Upper lobe of left lung (tissue), 6 donors: ENCODE measurements at places on chromosomes 6 and 20. TPM values are rescaled to one million over a fixed set of nuclear protein-coding genes. Genes with fewer than 3 reads are reported as not detected.

DNA sequence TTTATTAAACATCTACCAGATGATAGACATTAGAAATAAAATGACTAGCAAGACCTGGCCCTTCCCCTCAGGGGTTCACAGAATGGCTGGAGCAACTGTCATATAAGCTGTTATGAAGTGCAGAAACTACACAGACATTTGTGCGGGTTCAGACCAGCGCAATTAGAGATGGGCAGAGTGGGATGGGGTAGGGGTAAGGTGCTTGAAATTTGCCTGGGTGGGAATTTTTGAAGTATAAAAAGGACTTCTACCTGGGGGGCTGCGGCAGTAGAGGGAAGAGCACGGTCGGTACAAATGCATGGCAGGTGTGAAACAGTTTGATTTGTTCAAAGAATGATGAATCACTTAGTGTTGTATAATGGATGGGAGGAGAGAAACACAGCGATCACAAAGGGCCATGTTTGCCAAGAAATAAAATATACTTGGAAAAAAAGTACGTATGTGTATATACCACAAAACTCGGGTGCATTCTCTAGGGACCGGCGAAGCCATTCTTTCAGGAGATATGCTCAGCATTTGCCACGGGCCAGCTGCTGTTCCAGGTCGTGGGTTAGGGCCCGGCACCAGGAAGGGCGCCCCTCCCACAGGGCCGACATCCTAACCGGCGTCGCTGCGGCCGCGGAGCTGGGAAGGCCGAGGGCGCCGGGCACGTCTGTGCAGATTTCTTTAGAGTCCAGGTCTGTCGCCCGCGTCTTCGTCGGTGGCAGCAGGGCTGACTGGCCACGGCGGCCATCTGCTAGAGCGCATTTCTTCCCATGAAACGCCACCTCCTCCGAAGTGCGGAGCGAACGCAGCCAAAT, 809 bp upstream of the NOL7 start:
- DNase-seq, result peak; percentile 47

DNA sequence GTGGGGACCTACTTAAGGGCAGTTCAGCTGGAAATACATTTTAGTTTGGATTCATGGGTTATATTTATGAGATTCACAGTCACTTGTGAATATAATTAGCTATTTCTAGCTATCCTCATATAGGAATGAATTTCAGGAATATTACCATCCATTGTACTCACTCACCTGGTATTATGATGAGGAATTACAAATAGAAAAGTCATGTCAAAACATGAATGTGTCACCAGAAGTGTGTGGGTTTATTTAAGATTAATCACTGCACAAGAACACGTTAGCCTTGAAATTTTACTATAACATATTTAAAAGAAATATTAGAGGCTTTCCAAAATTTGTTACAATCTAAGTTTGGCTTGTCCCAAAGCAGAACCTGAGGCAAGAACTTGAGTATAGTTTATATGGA, 510.5 kb downstream of the PHF3 start:
- no peak for DNase-seq

DNA sequence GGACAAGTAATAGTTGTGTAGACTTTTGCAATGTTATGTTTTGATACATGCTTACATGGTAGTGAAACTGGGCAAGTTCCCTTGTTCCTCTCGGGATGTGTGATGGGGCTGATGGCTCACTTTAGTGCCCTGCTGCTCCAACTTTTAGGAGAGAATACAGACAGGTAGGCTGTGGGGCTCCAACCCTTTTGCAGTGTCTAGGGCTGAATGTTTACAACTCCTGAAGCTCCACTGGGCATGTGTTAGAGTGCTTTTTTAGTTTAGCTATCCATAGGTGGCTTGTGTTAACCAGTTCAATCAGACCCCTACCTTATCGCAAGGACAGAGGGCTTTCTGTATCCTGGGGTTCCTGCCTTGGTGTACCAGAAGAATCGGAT, 33.8 kb downstream of the SERPINB6 start:
- DNase-seq, result no peak

DNA sequence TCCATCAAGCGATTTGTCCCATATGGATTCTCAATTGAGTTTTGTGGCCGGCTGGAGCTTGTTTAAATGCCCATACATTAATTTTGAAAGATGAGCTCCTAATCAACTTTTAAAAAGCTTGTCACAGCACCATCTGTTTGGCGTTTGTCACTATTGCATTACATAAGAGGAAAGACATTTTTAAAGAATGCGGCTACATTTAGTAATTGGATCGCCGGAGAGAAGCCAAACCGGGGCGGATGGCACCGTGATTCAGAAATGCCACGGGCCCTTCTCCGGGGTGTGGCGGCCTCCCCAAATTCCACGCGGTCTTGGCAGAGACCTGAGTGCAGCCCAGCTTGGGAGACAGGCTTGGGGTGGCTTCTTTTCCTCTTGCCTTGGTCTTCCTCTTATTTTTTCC, 67.7 kb upstream of the ZNFX1 start:
- DNase-seq, result no peak

The MAN1A1 gene
- total RNA-seq, result 79.6 TPM

- DNase-seq, result no peak
Observed at GRCh38 chr6:111844376-111844775, 28.9 kb downstream of the FYN start.

GRCh38 chr6:1436334-1437306, 47.2 kb downstream of the FOXF2 start:
- peak; percentile 8 for DNase-seq

- no peak for DNase-seq
Observed at GRCh38 chr20:33651562-33652048, 10.5 kb upstream of the C20orf144 start.

The C20orf144 gene
- total RNA-seq, result not detected

- DNase-seq, result no peak
Observed at GRCh38 chr6:26333476-26334297, 31.3 kb upstream of the BTN3A2 start.

DNA sequence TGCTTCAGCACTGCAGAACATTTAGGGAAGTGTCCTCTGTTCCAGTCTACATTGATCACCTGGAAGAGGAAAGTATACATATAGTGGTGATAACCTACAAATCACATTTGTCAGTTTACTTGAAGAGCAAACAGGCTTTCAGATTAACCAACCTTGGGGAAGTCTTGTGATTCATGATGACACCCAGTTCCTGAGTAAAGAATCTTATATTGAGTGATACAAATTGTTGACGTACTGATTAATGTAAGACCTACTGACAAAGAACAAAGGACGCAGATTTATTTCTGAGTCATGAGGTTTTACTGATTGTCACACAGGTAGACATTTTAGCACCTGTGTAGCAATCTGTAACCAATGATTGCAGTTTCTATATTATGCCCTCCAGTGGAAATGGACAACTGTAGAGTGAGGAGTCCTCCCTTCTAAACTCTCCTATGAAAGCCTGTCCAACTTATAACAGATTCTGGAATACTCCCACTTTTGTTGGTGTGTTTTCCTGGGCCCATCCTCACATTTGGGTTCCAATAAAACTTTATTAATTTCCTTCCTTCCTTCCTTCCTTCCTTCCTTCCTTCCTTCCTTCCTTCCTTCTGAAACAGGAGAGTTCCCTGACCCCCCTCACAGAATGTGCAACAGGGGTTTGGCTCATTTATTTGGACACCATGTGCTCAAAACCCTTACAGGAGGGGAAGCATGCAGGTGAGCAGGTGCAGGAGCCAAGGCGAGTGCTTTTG, 113.5 kb downstream of the SLC35B3 start:
- DNase-seq, result no peak

The SMPDL3A gene
- total RNA-seq, result 14.5 TPM

The MCHR2 gene
- total RNA-seq, result not detected
